ENCODE measurements at places on chromosomes 4 and X.

- no peak for DNase-seq
Observed at GRCh38 chr4:114192854-114193253, 213.4 kb upstream of the ARSJ start.

DNA sequence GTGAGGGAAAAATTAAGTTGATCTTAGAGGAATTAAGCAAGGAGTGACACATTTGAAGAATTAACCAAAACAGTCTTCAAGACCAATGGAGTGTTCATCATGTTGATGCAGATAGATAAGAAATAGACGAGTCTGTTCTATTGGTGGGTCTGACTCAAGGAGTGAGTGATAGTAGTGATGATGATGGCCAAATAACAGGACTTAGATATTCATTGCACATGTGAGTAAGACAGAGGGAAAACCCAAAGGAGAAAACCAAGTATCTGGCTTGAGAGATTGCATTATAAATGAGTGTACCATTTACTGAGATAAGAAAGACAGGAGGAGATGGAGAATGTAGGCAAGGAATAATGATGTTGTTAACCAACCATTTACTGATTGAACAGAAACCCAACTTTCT, 321.3 kb downstream of the ADGRL3 start:
- DNase-seq, result no peak

- DNase-seq, result no peak
Observed at GRCh38 chrX:123425471-123425870, 241.4 kb downstream of the GRIA3 start.

DNA sequence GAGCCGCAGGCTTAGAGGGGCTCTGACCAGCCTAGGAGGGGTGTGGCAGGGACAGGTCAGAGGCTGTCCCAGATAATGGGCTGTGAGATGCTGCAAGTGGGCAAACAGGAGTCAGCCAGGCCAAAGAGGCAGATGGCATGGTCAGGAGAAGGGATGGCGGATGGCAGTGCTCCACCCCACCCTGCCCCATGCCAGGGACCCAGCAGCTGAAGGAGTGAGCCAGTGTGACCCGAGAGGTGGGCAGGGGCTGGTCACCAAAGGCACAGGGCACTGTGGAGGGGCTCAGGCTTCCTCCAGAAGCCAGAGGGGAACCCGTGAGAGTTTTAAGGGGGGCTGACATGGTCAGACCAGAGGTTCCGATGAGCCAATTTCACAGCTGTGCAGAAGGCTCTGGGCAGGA, 96.9 kb downstream of the WFS1 start:
- no peak for DNase-seq

- DNase-seq, result no peak
Observed at GRCh38 chrX:133448512-133449076, 33.3 kb upstream of the GPC4 start.

DNA sequence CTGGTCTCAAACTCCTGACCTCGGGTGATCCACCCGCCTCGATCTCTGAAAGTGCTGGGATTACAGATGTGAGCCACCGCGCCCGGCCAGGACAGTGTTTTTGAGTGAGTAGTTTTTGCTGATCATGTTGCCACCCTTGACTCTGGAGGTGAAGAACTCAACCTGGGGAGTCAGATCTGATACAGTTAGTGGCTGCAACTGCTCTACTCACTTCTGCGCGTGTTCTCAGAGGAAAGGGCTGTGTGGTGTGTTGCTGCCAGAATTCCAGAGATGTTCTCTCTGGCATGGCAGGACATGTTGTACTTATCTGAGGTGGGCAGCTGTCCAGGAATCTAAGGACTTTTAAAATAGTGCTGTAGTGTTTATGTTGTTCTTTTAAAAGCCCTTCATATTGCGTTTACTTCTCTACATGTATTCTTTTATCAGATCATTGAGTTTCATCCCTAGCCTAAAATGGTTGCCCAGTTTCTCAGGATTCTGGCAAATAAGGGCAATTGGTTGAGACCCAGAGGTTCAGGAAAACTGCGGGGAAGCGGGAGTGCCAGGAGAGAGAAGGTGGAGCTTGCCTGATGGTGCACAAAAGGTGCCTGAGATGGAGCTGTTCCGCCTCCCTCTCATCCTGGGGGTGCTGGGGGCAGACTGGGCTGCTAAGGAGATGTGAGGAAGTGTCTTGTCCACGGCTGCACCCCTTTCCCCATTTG, 97.7 kb downstream of the ARHGAP10 start:
- DNase-seq, result no peak

DNA sequence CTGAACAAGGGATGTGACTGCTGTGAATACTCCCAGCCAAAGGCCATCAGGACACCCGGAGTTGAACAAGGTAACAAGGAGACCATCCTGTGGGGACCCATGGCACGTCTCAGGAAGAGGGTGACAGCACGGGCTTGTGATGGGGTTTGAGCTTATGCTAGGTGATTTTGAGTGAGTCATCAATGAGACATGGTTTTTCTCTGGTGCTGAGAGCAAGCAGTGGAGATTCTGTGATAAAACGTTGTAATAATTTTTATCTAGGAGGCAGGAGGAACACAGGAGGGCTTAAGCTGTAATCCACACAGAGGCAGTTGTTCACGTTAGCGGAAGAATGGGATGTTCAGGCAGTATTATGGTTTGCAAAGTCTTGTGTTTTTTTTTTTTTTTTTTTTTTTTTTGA, 36.0 kb downstream of the TRIML1 start:
- DNase-seq, result no peak

DNA sequence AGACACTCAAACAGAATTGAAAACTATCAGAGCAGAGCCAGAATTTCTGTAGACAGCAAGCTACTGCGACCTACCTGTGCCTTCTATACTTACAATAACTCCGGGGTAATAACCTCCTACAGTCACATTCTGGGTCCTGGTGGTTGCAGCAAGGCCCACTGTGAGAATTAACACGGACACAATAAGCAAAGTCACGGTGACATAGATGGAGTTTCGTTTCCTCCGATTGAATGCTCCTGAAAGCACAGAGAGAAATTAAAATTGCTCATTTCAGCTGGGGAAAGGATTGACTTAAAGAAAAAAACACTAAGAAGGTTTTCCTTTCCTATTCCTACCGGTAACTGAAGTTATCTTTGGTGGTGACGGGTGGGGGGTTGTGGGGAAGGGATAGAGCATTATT, 7.0 kb downstream of the TMEM255A start:
- DNase-seq, result no peak

- DNase-seq, result no peak
Observed at GRCh38 chr4:26785810-26786209, 74.8 kb upstream of the STIM2 start.

DNA sequence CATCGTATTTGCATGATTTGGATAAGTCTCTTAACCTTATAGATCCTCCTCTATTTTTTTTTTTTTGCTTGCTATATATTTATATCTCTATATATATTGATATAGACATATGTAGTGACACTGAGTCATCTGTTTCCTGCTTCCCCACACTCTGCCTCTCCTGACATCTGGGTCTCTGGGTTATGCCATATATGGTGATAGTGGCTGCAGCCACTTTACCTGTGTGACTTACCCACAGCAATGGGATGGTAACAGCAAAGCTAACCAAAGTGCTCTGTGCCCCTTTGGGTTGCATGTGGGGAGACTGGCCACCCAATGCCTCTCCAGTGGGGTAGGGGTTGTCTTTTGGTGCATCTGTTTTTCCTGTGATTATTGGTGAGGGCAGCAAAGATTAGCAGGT, 14.5 kb downstream of the CMC4 start:
- DNase-seq, result no peak

- DNase-seq, result no peak
Observed at GRCh38 chrX:69060631-69061408, 104.4 kb downstream of the PJA1 start.

DNA sequence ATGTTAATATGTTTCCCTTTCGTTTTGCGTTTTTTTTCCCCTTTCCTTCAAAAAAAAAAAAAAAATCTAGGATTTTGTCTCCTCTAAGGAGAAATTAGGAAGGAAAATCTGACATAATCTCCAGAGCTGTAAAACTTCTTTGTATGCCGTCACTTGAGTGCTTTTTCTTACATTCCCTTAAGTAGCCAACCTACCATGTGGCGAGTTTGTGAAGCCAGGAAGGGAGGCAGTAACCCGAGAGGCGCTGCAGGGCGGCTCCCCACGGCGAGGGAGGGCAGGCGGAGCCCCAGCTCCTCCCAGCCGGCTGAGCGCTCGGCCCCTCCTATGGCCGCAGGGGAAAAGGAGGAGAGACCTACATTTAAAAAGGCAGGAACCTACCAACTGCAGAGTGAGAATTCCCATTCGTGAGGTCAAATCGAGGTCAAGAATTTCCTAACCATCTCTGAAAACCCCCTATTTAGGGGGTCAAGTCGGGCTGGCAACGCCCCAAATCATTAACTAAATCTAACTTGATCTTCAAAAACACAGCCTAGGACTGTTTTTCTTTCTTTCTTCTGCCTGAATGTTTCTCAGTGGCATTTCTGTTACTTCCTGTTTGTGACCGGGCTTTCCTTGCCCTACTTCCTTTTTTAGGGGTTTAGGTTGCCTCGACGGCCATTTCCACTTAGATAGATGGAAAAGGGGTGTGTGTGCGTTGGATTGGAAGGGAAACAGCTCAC, 345.1 kb upstream of the KLF3 start:
- DNase-seq, result no peak
